ENCODE measurements at places on chromosomes 2 and 18.

GRCh38 chr2:174485788-174486562 is 854 bp downstream of the GPR155 start:
- peak; percentile 34 for DNase-seq

- no peak for DNase-seq
Observed at GRCh38 chr2:11830708-11831301, 84.4 kb downstream of the LPIN1 start.

DNA sequence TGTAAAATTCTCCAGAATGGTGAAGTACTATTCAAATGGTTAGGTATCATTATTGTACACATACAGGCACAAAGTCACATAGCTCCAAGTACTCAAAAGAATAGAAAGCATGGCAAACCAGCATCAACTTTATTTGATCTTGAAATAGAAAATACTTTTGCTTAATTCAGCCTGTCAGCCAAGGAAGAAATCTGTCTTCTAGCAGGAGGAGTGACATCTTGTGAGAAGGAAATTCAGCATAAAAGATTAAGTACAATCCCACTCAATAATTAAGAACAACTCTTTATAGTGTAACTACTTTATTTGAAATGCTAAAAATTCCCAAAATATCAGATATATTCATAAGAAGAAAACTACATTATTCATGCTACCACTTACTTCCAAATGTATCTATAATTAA is 15.8 kb downstream of the DNAJC27 start:
- DNase-seq = no peak

GRCh38 chr2:239942871-239943311 is 82.3 kb downstream of the NDUFA10 start:
- no peak for DNase-seq

DNA sequence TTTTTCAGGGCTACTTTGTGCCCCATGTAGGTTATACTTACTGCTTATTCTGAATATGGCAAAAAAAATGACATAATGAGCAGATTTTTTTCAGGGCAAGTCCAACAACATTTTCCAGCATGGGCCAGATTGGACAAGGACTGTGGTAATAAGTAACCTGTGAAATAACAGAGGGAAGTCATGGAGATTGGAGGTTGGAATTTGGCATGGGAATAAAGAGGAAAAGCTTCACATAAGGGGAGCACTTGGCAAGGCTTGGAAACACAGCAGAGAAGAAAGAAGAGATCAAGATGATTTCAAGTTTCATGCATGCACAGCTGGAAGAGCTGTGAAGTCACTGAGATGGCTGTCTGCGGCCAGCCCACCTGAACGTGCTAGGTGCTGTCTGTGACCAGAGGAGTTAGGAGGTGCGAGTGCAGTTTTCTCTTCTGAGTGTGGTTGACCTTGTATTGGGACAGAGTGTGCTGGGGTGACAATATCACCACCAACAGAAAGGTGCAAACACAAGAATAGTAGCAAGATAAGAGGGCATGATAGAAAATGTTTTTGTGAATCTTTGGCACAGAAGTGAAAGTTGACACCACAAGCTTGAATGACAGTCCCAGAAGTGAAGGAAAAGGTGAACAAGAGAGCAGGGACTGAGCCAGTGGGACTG is 71.1 kb upstream of the DSC1 start:
- no peak for DNase-seq

GRCh38 chr18:28972333-28972907 is 795.5 kb upstream of the CDH2 start:
- DNase-seq = no peak

- no peak for DNase-seq
Observed at GRCh38 chr2:218366621-218367414, 10.2 kb downstream of the CATIP start.

DNA sequence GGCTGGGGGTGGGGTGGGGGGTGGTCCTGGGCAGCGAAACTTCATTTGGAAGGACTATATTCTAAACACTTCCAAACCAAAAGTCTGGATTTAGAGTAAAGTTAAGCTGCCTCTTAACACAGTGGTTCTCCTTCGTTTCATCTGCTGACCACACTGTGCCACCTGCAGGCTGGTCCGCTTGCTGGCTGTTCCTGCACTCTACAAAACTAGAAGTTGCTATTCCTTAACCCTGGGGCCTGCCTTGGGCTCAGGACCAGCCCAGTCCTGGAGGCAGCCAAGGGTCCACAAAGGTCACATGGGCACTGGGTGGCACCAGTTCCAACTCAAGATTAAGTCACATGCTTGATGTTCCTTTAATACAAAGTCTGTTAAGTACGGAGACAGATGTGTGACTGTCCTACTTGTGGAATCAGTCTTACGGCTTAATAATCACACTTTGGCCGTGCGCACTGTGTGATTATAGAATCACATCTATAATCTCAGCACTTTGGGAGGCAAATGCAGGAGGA is 195.4 kb downstream of the FAM210A start:
- peak; percentile 16 for DNase-seq

DNA sequence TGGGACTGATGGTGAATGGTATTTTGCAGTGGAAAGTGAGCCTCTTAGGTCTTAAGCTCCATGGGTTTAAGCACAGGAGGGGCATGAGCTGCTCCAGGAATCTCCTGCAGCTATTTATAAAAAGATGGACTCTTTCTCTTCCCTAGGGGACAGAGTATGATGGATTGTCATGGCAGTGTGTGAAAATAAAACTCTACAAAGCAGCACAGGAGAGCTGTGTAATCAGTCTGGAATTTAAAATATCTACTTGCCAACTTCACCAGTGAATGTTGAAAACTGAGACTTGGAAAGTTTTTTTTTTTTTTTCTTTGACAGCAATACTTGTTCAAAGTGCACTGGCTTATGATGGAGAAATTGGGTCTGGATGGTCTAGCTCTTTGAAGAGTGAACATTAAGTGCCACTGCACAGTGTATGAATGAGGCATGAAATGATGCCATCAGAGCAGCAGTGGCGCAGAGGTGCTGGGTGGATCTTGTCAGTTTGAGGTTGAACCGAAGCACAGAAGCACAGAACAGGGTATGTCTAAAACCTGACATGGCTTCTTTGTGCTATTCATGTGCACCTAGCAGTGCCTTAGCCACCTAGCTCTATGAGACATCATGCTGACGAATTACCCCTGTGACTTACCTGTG is 245.4 kb downstream of the PTPRM start:
- no peak for DNase-seq

- peak; percentile 79 for DNase-seq
Observed at GRCh38 chr2:230447455-230448451, 31.8 kb downstream of the SP100 start.

DNA sequence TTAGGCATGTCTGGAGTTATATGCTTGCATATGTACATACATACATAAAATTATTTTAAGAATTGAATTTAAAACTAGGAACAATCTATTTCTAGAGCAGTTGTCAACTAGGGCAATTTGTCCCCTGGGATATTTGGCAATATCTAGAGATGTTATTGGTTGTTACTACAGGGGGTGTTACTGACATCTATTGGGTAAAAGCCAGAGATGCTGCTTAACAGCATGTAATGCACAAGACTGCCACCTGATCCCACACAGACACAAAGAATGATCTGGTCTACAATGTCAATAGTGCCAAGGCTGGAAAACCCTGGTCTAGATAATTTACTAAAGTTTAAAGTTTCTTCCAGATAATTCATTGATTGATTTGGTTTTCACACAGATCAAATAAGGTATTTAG is 185.3 kb downstream of the NYAP2 start:
- no peak for DNase-seq

- no peak for DNase-seq
Observed at GRCh38 chr2:206718296-206718695, at the start of gene DYTN. Gene DYTN (minus strand): TSS chr2:206718396. CDS start chr2:206718279, 117 bp downstream.

DNA sequence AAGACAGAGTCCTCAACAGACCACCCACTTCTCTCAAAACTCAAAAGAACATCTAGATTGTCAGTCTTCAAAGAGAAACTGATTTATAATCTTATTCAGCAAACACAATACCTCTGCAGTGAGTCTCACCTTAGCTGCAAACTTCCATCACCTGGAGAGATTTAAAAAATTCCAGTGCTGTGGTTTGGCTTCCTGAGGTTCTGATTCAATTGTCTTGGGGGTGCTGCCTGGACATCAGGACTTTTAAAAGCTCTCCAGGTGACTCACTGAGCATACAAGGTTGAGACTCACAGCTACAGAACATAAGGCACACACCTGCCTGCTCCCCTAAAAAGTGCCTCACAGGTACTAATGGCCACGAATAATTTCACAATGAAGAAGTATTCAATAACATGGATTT is 40.3 kb downstream of the RNF152 start:
- no peak for DNase-seq

GRCh38 chr2:176675271-176675949 is 406.2 kb downstream of the MTX2 start:
- no peak for DNase-seq

GRCh38 chr2:16067866-16068551 is 127.7 kb downstream of the MYCN start:
- no peak for DNase-seq

GRCh38 chr18:13559754-13560153 is 166.6 kb downstream of the FAM210A start:
- no peak for DNase-seq

DNA sequence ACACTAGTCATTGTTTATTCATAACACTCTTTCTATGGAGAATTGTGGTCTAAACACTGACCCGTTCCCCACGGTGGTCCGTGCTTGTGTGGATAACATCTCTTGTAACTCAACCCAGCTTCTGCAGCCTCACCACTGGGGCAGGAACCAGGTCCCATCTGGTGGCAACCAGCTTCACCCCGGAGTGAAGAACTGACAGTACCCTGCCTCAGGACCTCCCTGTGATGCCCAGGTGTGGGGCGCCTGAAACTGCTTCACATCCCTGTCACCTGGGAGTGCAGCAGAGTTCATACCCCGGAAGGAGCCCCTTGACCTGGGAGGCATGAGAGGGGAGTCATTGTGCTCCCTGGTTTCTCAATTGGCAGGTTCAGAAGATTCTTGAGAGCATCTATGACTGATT is 81.1 kb downstream of the LONRF2 start:
- no peak for DNase-seq

GRCh38 chr18:9722691-9723090 is 14.6 kb downstream of the RAB31 start:
- peak; percentile 18 for DNase-seq

GRCh38 chr2:120992791-120993555 is 257.3 kb downstream of the GLI2 start:
- DNase-seq = no peak

- DNase-seq = no peak
Observed at GRCh38 chr2:183123959-183124221, 353 bp upstream of the NUP35 start.

- no peak for DNase-seq
Observed at GRCh38 chr18:27165412-27165811, 19.7 kb downstream of the CHST9 start.

DNA sequence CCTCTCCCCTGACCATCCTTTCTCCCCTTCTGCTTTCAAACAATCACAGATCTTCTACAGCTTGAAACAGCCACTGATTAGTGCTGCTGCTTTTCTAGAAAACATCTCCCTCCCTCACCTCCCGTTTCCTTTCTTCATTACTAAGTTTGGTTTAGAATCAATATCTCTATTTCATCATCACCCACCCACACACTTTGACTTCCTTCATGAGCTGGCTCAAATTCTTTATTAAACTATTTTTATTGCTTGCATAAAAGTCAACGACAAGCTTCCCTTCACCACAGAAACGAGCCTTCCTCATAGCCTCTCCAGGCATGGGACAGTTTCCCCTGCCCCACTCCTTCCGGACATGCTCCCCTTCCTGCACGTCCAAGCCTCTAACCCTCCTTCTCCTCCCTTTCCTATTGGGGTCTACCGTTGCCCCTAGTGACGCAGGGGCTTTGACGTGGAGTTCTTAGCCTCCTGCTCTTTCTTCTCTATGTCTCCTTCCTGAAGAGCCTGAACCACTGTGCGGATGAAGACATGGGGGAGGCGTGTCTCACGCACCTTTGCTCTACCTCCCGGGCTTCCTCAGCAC is 172.0 kb downstream of the AFF3 start:
- no peak for DNase-seq

GRCh38 chr2:175004730-175004979 is 526 bp downstream of the CHN1 start:
- DNase-seq = no peak

DNA sequence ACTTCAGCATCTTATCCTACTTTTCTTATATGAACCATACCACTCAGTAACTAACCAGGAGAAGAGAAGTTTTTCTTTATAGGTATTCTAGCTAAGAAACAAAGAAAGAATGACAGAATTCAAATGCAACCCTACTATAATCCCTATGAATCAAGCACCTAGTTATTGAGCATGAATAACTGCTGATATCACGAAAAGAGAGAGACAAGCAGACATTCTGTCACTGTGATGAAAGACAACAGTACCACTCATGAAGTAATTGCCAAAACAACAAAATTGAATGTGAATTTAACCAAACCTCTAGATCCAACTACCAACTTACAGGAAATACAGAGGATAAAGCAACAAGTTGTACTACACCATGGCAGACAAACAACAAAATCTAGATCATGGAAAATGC is 15.3 kb downstream of the TTC21B start:
- no peak for DNase-seq

- DNase-seq = no peak
Observed at GRCh38 chr2:214395040-214395439, 15.8 kb upstream of the VWC2L start.

Measured in activated CD4-positive, alpha-beta T cell treated with anti-CD3 and anti-CD28 coated beads, Interleukin-10, Interleukin-2, amounts not matched to agents 100 ng/mL and 50 ng/mL, durations not matched to agents 16 hours and 8 hours (primary cell).